ENCODE measurements at places on chromosomes 13 and 19.

GRCh38 chr19:19053508-19054314 lies 10.1 kb upstream of the SLC25A42 start:
- peak; percentile 80 for DNase-seq

DNA sequence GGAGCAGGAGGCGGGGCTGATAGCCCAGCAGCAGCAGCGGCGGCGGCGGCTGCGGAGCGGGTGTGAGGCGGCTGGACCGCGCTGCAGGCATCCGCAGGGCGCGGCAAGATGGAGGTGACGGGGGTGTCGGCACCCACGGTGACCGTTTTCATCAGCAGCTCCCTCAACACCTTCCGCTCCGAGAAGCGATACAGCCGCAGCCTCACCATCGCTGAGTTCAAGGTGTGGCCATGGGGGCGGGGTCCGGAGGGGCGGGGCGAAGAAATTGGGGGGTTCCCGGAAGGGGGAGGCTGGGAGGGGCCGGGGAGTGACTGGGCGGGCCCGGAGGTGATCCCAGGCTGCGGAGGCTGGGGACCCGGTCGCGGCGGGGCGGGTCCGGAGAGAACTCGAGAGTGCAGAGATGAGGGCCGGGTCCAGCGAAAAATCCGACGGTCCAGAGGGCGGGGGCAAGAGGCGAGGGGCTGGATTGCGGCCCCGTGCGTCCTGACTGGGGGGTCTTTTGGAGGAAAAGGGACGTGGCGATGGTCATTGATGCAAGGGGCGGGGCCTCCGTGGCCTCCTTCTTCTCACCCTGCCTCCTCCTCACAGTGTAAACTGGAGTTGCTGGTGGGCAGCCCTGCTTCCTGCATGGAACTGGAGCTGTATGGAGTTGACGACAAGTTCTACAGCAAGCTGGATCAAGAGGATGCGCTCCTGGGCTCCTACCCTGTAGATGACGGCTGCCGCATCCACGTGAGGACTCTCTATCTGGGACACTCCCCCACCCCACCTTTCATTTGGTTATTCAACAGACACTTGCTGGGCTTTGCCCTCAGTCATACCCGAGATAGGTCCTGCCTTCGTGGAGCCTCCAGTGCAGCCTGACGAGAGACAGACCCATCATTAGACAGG lies at the start of gene TBCB:
TSS of gene TBCB (plus strand) at position 16 of the 891 bp plus-strand sequence. CDS start at position 109, 93 bp downstream.
- peak; percentile 95 for DNase-seq

DNA sequence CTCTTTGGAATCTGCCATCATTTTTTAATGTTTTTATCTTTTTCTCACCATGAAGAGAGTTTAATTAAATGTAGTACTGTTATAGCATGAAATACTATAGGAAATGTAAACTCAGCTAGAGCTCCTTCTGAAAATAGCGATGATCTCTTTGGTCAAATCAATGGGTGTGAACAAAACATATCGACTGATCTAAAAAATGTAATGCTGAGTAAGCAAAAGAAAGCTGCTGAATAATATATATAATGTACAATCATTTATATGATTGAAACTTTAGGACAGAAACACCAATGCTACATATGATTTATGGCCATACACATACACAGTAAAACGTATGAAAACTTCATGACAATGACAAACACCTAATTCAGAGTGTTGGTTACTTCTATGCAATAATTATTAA lies 150.8 kb upstream of the TUBA3C start:
- DNase-seq = no peak

- no peak for DNase-seq
Measured at GRCh38 chr13:74570834-74571233, 436.6 kb upstream of the KLF12 start.

All from kidney (tissue), 22 donors.